GM19239 (cell line): ENCODE measurements at places on chromosomes 1 and 21.

- DNase-seq, result no peak
Measured at GRCh38 chr1:177913762-177914540, 55.9 kb downstream of the SEC16B start.

- no peak for DNase-seq
Measured at GRCh38 chr21:31915566-31915965, 42.7 kb downstream of the HUNK start.

GRCh38 chr1:38015978-38016725 is 3.6 kb downstream of the UTP11 start:
- no peak for DNase-seq

- DNase-seq, result no peak
Measured at GRCh38 chr1:59128784-59129227, 168.1 kb upstream of the FGGY start.

DNA sequence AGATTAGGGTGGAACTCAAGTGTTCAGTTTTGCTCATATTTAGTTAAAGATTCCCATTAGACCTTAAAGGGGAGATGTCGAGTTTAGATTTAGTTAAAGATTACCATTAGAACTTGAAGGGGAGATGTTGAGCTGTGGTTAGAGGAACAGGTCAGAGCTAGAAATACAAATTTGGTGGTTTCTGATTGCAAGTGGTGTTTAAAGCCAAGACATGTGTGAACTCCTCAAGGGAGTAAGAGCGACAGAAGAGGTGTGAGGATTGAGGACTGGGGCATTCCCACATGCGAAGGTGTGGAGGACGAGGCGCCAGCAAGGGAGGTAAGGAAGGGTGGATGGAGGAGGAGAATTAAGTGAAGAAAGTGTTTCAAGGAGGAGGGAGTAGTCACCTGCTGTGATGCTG is 168.6 kb downstream of the IER5 start:
- DNase-seq, result peak; percentile 40

- no peak for DNase-seq
Measured at GRCh38 chr1:2988256-2988655, 33.0 kb upstream of the ACTRT2 start.
